ENCODE measurements at places on chromosomes 2 and 18.
A peak's percentile ranks its signal among the peaks of the same experiment; 100 is the strongest.

- DNase-seq = no peak
Observed at GRCh38 chr18:3891245-3891644, 441.3 kb downstream of the TGIF1 start.

DNA sequence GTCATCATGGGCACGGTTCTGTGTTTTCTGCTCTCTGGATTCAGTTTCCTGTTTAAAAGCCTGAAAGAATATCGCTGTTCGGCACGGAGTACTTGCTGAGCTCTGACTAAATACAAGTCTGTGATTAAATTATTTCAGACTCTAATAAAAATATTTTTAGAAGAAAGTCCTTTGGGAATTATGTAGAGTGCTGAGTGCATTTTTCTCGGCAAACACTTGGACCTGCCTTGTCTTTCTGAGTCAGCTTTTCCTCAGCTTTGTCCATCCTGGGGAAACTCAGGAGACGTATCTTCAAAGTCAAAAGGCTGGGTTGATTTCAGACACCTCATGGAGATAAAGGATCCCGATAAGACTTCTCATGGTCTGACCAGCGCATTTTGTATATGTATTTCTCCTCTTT lies 45.9 kb downstream of the IL1R2 start:
- peak; percentile 63 for DNase-seq

DNA sequence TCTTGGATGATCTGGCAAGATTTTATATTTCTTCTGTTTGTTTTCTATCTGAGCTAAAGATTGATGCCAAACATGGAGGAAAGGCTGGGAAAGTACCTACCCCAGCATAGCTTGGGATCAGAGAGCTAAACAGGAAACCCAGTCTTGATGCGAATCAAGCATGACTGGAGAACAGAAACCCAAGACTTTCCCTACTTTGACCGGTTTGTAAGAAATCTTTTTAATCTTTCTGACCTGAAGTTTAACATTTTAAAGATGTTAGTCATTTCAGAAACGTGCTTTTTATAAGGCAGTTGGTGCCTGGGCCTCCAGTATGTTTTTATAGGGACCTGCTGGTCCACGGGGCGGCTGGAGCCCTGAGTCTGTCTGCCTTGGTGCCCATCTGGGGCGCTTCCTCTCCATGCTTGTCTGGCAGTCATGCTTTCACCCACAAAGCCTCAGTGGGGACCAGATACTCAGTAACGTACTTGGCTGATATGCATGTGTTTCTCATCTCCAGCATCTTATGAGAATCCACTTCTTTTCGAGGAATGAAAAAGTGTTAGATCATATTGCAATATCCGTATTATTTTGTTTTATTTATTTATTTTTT lies 266.5 kb downstream of the PTGR3 start:
- DNase-seq = no peak

DNA sequence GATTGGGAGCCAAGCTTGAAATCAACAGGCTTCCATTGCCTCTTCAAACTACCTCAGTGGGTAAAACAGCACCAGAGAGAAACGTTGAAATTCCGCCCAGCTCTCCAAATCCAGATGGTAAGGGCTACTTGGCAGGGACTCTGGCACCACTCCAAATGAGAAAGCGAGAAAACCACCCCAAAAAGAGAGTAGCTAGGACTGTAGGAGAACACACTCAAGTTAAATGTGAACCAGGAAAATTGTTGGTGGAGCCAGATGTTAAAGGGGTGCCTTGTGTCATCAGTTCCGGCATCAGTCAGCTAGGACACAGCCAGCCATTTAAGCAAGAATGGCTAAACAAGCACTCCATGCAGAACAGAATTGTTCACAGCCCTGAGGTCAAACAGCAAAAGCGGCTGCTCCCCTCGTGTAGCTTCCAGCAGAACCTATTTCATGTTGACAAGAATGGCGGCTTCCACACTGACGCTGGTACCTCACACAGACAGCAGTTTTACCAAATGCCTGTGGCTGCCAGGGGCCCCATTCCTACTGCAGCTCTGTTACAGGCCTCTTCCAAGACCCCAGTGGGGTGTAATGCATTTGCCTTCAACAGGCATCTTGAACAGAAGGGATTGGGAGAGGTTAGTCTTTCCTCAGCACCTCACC lies 167.3 kb downstream of the ASXL3 start:
- DNase-seq = no peak

DNA sequence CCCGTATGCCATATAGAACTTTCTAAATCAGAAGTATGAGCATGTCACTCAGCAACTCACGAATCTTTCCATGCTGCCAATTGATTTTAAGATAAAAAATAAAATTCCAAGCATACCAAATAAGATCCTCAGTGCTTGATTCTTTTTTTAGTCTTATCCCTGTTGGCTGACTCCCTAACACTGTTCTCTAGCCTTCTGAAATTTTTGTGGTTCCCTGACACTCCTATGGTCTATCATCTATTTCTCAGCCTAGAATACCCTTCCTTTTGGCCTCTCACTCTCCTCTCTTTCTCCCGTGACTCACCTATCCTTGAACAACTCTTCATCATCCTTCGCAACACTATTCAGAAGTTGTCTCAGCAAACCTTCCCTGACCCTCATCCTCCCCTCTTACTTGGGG lies 50.5 kb downstream of the CCDC141 start:
- DNase-seq = no peak

DNA sequence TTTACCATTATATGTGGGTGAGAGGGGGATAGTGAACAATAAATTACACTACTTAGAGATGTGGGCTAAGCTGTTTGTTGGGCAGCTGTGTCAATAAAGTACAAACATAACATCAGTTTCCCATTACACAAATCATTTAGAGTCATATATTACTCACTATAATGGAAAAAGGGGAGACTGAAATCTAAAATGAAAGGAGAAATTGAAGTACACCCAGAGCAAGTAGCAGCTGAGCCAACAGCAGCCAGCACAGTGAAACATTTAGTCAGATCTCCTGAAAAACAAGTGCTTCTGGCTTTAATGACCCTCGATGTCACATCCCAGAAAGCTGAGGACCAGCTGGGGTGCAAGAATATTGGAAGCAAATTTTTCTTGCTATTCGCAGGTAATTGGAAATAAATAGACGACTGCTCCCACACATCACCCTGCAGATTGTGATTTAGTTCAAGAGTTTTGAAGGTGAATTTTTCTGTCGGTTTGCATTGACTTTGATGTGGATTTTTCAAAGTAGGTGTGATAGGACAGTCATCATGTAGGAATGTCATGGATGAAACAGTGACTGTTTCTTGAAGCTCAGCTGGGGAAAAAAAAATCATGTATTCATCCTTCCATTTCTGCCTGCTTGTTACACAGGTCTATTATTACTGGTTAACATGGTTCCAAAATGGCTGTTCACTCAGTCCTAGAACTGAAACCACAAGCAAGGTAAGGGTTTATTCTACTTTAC lies 1607.3 kb upstream of the CELF4 start:
- no peak for DNase-seq

GRCh38 chr18:61703508-61703907 lies 189.3 kb downstream of the RNF152 start:
- DNase-seq = no peak

DNA sequence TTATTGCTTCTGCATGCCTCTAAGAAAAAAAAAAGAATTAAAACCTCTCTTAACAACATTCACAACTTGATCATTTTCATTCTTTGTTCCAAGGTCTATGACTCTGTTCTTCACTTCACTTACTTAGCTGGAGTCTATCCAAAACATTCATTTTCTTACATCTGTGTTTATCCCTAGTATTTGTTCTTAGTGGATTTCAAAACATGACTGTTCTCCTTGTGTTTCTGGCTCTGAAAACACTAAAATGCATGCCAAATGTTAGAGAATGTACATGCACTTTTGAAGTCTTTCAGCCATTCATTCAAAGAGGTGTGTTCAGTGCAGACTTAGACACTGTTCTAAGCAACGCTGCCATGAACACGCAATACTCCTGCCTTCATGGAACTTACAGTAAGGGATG lies 138.8 kb downstream of the CNTNAP5 start:
- no peak for DNase-seq

DNA sequence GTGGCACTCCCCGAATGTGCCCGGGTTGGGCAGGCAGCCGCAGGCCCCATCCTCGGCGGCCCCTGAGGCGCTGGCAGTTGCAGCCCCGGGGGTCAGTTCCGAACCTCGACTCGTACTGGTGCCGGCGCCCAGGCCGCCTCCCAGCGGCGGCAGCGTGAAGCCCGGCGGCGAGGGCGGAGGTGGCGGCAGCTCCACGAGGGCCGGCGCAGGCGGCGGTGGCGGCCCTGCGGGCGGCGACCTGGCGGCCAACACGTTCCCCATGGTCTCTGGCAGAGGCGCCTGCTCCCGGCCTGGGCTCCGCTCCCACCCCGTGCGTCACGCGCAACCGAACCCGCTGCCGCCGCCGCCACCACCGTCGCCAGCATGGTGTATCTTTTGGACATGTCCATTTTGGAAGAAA lies 196.3 kb downstream of the CCDC74A start:
- no peak for DNase-seq

DNA sequence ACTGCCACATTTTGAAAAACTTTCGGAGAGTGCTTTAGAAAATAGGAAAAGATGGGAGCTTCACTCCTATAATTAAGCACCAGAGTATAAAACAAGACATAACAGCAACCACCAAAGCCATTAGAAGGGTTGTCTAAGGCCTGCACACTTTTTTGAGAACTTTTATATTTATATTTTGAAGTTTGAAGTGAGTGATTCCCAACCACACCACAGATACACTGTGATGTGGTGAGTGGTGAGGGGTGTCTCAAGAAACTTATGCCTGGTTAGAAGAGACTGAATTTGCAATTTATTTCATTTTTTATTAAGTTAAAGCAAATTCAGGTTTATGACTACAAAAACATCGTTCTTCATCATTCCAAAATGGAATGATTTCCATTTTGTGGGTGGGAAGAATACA lies 161.9 kb downstream of the DNAH6 start:
- no peak for DNase-seq

GRCh38 chr2:176729706-176730569 lies 460.7 kb downstream of the MTX2 start:
- peak; percentile 38 for DNase-seq

DNA sequence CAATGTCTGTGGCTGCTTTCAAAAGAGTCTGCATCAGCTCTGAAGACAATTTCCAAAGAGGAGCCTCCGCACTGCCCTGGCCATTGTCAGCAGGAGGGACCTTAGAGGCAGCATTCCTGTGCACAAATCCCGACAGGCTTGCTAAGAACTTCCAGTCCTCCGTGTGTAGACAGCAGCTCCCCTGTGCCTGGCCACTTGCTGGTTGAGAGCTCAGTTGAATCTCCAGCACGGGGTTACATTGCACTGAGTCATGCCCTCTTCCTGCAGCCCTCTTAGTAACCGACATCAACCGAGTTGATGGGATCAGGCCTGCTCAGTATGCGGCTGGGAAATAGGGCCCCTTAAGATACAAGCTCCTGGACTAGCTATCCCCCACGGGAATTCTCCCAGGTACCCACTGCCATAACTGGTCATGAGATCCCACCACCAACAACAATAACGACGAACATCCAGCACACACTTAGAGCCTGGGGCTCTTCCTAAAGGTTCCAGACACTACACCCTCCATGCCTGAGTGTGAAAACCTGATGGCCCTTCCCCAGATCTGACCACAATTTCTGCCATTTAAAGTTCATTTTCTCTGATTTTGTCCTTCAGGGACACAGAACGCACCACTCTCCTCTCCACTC lies 12.0 kb downstream of the ATP6V1B1 start:
- no peak for DNase-seq

DNA sequence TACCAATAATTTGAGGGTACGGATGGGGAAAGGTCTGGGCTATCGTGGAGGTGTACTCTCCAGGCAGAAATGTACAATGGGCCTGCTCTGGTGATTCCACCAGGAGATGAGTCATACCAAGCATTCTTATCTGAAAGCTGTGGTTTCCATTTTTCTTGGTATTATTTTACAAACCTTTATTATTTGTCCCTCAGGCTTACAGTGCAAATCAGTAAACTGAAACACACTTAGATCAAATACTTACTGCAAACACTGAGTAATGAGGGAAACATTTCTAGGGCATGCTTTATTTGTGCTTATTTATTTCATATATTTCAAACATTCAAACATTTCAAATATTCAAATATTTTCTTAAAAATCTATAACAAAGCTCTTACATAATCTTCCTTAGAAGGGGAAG lies 319.8 kb downstream of the RND3 start:
- no peak for DNase-seq

DNA sequence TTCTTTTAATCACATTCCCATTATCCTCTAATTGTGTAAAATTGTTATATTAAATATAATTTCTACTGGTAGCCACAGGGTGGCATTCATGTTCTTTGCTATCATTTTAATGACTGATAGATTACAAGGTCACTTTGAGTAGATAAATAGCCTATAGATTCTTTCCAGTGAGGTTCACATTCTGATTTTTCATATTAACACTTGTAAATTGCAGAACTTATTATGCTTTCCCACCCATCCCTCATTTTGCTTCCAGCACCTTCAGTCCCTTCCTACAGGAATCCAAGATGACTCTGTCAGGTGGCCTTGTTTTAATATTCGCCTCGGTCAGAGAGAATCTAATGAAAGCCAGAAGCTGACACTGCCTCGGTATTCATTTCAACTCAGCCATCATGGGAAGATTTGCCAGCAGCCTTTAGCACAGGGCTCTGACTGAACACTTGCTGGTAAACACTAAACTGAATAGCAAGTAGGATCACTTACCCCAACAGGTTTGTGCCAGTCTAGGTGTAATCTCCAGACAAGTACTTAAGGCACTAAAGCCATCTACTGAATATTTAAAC lies 101.2 kb upstream of the FSHR start:
- no peak for DNase-seq

GRCh38 chr2:52017646-52018235 lies 985.8 kb upstream of the NRXN1 start:
- no peak for DNase-seq

- DNase-seq = no peak
Observed at GRCh38 chr2:115484486-115484885, 1042.0 kb downstream of the DPP10 start.

- no peak for DNase-seq
Observed at GRCh38 chr2:71743995-71744675, 290.8 kb downstream of the DYSF start.

GRCh38 chr2:173751245-173751975 lies 213.8 kb downstream of the SP3 start:
- no peak for DNase-seq

DNA sequence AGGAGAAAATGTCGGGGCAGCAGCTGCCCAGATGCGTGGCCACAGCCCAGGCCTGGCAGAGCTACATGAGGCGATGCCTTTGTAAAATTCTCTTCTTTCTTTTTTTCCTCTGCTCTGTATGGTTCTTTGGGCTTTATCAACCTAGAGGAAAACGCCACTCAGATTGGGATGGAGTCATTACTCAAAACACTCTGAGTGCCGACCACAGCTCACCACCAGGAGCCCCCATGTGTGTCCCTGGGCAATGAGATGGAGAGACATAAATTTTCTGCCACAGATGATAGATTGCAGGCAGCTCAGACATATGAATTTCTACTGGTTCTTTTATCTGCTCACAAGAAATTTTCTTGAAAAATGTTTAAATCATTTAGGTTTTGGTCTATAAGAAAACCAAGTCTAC lies 56.0 kb downstream of the PARD6G start:
- DNase-seq = no peak

GRCh38 chr2:131557558-131558321 lies 30.1 kb downstream of the CCDC74A start:
- DNase-seq = no peak

- no peak for DNase-seq
Observed at GRCh38 chr2:100485396-100485795, 15.1 kb downstream of the NMS start.
